ENCODE measurements at places on chromosomes 6 and 20.

DNA sequence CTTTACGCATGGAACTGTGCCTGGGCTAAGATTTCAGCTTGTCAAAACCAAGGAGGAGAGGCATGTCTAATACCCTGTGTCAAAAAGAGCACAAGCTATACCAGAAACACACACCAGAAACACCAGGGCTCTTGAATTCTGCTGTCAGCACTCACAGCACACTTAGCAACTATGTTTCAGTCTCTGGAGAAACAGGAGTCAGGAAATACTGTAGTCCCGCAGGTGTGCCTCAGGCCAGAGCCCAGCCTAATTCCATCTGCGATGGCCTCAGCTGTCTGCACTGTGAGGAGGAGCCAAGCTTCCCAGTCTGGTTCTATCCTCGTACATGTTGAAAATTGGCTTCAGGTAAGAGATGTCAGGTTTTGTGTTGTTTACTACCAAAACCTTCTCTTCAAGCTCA is 31.6 kb downstream of the MTRES1 start:
- no peak for DNase-seq

GRCh38 chr20:5870568-5870981 is 79.8 kb downstream of the TRMT6 start:
- DNase-seq: peak; percentile 86

- DNase-seq: no peak
Measured at GRCh38 chr6:111722179-111722731, 116.6 kb upstream of the TRAF3IP2 start.

DNA sequence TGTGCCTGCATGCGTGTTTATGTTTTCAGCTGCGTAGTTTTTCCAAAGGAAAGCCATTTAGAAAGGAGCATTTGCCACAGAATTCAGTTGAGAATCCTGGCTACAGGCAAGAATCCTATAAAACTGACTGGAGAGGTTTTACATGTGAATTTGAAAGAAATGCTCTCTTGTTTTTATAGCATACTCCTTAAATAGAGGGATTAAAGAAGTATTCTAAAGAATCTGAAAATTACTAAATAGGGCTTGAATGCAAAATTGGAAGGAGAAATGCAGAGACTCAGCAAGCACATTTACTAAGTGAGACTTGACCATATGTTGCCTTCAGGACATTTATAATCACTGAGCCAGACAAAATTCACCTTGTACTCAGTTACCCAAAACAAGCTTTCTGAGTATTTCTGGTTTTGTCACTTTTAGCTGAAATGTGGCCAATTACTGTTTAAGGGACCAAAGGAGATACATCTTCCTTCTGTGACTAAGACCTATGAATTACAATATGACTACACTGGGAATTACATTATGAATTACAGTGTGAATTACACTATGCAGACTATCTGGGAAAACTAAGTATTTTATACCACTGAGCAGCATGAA is 107.4 kb upstream of the ASCC3 start:
- no peak for DNase-seq

GRCh38 chr6:45608252-45608913 is 230.6 kb upstream of the SUPT3H start:
- DNase-seq: no peak

GRCh38 chr6:154484942-154485341 is 25.5 kb downstream of the CNKSR3 start:
- no peak for DNase-seq

- DNase-seq: no peak
Measured at GRCh38 chr6:52356017-52356416, 5.9 kb upstream of the PAQR8 start.

DNA sequence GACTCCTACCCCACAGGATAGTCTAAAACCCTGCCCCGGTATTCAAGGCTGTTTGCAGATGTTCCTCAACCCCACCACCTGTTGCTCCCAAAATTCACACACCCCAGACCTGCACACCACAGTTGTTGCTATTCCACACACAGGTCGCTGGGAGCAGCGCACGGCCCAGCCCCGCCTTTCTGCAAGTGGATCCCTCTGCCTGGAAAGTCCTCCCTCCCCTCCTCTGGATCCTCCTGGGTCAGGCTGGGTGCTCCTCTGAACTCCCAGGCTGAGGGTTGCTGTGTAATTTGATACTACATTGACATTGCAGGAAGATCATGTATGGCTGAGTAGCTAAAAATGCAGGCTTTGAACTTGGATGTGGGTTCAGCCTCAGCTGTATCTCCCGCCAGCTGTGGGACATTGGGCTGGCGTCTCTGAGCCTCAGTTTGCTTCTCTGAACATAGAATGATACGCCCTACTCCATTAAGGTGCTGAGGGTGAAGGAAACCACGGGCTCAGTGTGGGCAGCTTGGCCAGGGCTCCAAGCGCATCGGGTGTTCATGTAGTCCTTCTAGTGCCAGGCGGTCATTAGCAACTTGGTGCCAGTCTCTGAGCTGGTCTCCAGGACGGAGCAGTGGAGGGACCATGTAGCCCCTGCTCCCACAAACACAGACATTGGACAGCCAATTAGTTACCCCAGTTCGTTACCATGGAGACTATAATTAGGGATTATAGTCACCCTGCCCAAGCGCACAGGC is 13.9 kb upstream of the CCN5 start:
- peak; percentile 37 for DNase-seq

DNA sequence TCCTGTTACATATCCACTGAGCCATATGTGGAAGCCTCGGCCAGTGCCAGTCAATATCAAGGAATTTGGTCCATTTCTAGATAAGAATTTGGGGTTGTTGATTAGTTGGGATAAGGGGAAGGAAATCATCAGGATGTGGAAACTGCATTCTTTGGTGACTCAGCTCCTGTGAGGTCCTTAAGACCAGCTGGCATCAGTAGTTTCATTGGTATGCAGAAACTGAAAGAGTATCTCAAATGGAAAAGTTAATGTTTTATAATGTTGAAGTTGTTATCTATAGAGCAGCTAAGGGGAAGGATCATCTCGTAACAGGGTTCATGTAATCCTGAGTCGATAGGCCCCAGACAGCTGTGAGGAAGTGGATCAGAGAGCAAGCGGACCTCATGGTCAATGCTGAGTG is 87.9 kb upstream of the PRND start:
- DNase-seq: no peak

GRCh38 chr6:14713966-14714631 is 531.8 kb upstream of the JARID2 start:
- DNase-seq: no peak

- no peak for DNase-seq
Measured at GRCh38 chr6:134373282-134373922, 55.5 kb upstream of the SGK1 start.

GRCh38 chr6:149244105-149244504 is 73.4 kb upstream of the TAB2 start:
- DNase-seq: no peak

DNA sequence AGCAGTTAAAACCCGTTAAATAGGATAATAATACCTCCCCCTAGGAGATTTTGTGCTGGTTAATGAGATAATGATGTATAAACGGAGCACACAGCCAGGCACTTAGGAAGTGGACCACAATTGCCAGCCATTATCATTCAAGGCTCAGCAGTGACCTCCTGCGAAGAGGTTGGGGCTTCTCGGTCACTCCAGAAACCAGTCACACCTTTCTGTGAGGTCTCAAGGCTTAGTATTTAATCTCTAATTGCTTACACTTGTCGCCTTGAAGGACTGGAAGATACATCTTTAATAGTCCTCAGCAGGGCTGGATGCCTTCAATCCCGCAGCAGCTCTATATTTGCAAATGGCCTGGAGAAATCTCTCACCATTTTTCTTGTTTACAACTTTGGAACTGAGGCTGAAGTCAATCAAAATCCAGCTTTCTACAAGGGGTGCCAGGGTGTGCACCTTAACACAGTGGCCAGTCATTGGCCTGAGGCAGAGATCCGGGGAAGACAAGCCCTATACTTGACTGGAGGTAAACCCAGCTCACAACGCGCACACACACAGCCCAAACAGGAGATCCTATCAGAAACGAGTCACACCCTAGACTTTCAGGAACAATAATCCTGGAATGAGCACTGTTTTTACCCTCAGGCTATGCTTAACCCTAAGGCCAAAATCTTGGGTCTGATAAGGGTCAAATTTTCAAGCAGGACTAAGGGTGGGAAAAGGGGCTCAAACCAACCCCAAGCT is 1.2 kb downstream of the POU5F1 start:
- DNase-seq: no peak

- no peak for DNase-seq
Measured at GRCh38 chr6:55003719-55004430, 157.3 kb downstream of the FAM83B start.

DNA sequence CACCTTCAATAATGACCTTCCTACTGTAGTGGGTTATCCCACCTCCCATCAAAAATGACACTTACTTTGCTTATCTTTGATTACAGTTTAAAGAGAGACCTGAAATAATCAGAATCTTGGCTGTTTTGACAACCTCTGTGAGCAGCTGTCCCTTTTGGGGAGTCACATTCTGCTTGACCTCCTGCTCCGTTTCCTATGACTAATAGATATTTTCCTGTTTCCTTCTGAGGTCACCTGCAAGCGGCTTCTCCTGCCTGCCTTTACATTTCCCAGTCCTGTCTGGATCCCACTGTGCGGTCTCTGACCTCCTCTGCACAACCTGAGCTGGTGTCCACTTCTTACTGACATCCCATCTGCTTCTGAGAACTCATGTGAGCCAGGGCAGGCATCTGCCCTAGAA is 54.2 kb downstream of the TRAM2 start:
- DNase-seq: no peak

- DNase-seq: no peak
Measured at GRCh38 chr20:36815454-36816091, 42.0 kb upstream of the DSN1 start.

DNA sequence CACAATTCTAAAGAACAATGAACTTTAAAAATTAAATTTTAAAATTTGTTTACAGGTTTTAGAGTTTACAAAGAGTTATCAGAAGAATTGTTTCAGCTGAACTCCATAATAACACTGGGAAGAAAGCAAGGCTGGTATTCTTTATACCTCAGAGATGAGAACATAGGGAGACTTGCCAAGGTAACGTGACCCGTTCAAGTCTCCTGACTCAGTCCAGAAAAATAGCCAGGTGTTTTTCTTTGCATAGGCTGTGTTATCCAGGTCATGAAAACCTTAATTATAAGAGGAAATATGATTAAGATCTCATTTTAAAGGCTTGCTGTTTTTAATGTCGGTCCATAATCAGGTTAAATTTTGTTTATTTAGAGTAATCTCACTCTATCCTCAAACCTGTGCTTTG is 8.5 kb upstream of the C6orf141 start:
- DNase-seq: peak; percentile 94

DNA sequence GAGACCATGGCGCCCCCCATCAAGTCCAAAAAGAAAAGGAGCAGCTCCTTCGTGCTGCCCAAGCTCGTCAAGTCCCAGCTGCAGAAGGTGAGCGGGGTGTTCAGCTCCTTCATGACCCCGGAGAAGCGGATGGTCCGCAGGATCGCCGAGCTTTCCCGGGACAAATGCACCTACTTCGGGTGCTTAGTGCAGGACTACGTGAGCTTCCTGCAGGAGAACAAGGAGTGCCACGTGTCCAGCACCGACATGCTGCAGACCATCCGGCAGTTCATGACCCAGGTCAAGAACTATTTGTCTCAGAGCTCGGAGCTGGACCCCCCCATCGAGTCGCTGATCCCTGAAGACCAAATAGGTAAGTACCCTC is 41.7 kb upstream of the NAA20 start:
- peak; percentile 80 for DNase-seq

DNA sequence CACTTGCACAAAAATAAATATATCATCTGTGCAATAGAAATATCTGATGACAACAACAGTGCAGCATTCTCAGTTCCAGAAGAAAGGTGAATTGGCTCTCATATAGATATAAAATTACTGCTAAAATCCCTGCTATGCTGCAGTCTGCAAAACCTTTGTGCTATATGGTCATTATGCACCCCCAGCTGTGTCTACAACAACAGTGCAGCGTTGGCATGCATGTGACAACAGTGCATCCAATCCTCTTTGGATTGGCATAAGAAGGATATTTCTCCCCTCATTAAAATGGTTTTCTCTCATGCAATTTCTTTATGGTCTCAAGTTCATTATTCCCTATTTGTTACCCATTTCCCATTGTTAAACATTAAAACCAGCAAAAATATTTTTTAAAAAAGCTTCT is 23.1 kb downstream of the OR2B6 start:
- peak; percentile 11 for DNase-seq

GRCh38 chr6:93684339-93684738 is 265.0 kb upstream of the EPHA7 start:
- DNase-seq: peak; percentile 55

DNA sequence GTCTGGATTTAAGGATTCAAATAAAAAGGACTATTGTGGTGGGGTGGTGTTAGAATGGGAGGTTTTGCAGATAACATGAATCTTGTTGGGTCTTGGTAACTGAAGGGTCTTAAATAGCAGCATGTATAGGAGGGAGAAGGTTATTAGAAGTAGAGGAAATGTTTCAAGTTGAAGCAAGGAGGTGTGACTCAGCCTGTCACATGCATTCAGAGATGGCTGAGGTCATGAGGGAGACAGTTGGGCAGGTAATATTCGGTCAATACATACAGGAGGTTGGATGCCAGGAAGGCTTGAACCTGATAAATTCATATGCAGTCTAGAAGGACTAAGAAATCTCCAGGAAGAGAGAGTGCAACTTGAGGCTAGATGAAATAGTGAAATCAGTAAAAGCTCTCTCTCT is 6.1 kb downstream of the KLHL31 start:
- no peak for DNase-seq

DNA sequence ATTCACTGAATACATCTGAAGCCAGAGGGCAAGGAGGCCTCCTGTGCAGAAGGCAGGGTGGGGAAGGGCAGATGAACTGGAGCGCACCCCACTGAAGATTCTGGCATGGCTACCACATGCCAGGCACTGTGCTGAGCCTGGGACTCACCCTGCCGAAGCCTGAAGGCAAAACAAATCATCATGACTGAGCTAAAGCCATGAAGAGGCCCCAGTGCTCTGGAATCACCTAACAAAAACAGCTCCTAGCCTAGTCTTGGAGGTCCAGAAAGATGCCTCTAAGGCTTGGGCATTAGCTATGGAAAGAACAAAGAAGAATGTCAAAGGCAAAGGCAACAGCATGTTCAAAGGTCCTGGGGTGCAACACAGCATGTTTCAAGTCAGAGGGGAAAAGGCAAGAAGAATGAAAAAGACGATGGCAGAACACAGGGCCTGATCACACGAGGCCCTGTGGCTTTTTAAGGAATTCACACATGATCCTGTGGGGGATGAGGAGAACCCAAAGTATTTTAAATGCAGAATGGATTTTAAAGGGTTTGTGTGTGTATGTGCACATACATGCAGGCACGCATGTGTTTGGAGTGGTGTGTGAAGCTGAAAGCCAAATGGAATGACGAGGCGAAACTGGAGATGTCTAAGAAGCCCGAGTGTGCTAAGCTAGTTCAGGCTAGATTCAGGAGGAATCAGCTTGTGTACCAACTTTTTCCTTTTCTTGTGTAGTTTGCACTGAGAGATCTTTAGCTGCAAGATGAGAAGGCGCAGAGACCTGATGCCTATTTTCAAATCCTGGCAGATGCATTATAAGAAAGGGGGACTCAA is 261.4 kb downstream of the ZNF217 start:
- no peak for DNase-seq

GRCh38 chr6:125008261-125008703 is 46.0 kb downstream of the RNF217 start:
- peak; percentile 61 for DNase-seq

- peak; percentile 67 for DNase-seq
Measured at GRCh38 chr20:19758501-19759331, 658 bp downstream of the RIN2 start.

GRCh38 chr20:8205996-8206395 is 73.9 kb downstream of the PLCB1 start:
- no peak for DNase-seq

GRCh38 chr6:125245109-125245508 is 56.7 kb downstream of the HDDC2 start:
- DNase-seq: no peak

Measured in NCI-H69 (cell line).